Kidney epithelial cell (primary cell): ENCODE measurements at places on chromosomes 1 and 21. TPM values are rescaled to one million over a fixed set of nuclear protein-coding genes. Genes with fewer than 3 reads are reported as not detected.

Gene SGIP1
- total RNA-seq, result 6.9 and 9.4 TPM in 2 replicates

Gene MNDA
- total RNA-seq, result not detected in 2 replicates

Gene TRNP1
- total RNA-seq, result 78.0 and 127 TPM in 2 replicates

Gene ADAM30
- not detected in 2 replicates for total RNA-seq

Gene GREM2
- 0.04 and 0.14 TPM in 2 replicates for total RNA-seq

Gene S100A2
- total RNA-seq, result 16.1 and 27.5 TPM in 2 replicates

Gene PTCH2
- under 0.01 and 0.38 TPM in 2 replicates for total RNA-seq

Gene MEGF6
- 13.1 and 16.7 TPM in 2 replicates for total RNA-seq

Gene CTSS
- 9.0 and 12.2 TPM in 2 replicates for total RNA-seq

Gene YRDC
- total RNA-seq, result 48.7 and 54.7 TPM in 2 replicates

Gene RIIAD1
- not detected in 2 replicates for total RNA-seq

Gene ARTN
- 3.9 and 4.7 TPM in 2 replicates for total RNA-seq

Gene YOD1
- 7.9 and 8.2 TPM in 2 replicates for total RNA-seq

Gene RHCE
- total RNA-seq, result 0.08 and 0.27 TPM in 2 replicates

Gene LENEP
- total RNA-seq, result 1.6 TPM in 1 of 2 replicates, not detected in the other

Gene MATN1
- total RNA-seq, result 0.04 TPM in 1 of 2 replicates, not detected in the other

Gene ESRRG
- total RNA-seq, result 0.34 and 0.88 TPM in 2 replicates

Gene CD1D
- total RNA-seq, result 0.34 and 0.67 TPM in 2 replicates

Gene SAMSN1
- total RNA-seq, result 0.04 and 0.14 TPM in 2 replicates

Gene TCHH
- total RNA-seq, result 0.07 and 0.08 TPM in 2 replicates

Gene KRTAP11-1
- not detected in 2 replicates for total RNA-seq

Gene LAD1
- 36.1 and 38.9 TPM in 2 replicates for total RNA-seq

Gene FBXO2
- total RNA-seq, result 0.55 and 3.0 TPM in 2 replicates

Gene CCDC28B
- 7.0 and 8.8 TPM in 2 replicates for total RNA-seq

Gene C4BPA
- not detected in 2 replicates for total RNA-seq

Gene IBA57
- 7.1 and 12.7 TPM in 2 replicates for total RNA-seq

Gene NECTIN4
- 13.1 and 13.6 TPM in 2 replicates for total RNA-seq

Gene RBBP4
- total RNA-seq, result 216 and 245 TPM in 2 replicates

Gene KIAA1614
- total RNA-seq, result 7.2 and 10.2 TPM in 2 replicates

Gene HOOK1
- 8.9 and 10.9 TPM in 2 replicates for total RNA-seq

Gene NASP
- total RNA-seq, result 41.8 and 45.3 TPM in 2 replicates

Gene SPRR4
- not detected in 2 replicates for total RNA-seq

Gene NBPF6
- total RNA-seq, result not detected in 2 replicates
